Endothelial cell of umbilical vein (primary cell): ENCODE measurements at places on chromosomes 7 and 10.
A peak's percentile ranks its signal among the peaks of the same experiment; 100 is the strongest.

DNA sequence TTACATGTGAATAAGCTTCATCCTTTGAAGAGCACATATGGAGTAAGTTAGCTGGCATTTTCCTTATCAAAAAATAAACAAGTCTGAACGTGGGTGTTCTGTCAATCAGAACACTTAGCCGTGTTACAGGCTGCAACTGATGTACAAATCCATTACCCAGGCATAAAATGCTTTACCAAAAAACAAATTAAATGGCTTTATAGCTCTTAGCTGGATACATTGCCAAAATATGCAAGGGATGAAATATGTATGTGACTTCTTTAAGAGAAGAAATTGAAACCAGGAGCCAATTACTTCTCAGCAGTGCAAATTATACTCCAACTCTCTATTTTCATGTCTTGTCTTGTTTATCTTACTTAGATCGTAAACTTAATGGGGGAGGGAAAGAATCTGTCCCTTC, 214.8 kb downstream of the DGKB start:
- peak; percentile 25 for DNase-seq

GRCh38 chr10:47415520-47416304, 31.6 kb upstream of the ZNF488 start:
- no peak for DNase-seq

GRCh38 chr7:2405201-2405600, 1.8 kb downstream of the CHST12 start:
- DNase-seq, result no peak

DNA sequence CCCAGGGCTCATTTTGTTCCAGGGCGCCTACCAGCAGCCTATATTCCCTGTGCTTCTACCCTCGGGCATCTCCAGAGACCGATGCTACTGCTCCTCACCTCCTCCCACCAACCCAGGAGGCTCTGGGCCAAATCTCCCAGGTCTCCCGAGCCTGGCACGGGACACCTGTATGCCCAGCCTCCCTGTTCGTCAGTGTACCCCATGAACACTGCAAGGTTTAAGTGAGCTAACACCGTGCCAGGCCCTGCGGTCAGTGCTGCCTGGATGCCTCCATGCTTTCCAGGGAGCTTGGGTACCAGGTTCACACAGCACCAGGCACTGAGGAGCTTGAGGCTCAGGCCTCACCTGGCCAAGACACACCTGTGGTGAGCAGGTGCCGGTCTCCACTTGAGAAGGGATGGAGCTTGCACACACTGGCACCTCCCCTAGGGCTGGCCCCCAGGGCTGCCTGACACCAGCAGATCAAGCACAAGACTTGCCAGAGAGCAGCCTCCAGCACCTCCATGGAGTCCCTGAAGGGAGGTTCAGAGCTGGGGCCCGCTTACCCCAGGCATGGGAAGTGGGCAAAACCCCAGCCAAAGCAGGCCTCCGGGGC, 80.3 kb downstream of the FAM53B start:
- no peak for DNase-seq

GRCh38 chr7:150381785-150382122, 2.6 kb downstream of the ZNF775 start:
- no peak for DNase-seq

DNA sequence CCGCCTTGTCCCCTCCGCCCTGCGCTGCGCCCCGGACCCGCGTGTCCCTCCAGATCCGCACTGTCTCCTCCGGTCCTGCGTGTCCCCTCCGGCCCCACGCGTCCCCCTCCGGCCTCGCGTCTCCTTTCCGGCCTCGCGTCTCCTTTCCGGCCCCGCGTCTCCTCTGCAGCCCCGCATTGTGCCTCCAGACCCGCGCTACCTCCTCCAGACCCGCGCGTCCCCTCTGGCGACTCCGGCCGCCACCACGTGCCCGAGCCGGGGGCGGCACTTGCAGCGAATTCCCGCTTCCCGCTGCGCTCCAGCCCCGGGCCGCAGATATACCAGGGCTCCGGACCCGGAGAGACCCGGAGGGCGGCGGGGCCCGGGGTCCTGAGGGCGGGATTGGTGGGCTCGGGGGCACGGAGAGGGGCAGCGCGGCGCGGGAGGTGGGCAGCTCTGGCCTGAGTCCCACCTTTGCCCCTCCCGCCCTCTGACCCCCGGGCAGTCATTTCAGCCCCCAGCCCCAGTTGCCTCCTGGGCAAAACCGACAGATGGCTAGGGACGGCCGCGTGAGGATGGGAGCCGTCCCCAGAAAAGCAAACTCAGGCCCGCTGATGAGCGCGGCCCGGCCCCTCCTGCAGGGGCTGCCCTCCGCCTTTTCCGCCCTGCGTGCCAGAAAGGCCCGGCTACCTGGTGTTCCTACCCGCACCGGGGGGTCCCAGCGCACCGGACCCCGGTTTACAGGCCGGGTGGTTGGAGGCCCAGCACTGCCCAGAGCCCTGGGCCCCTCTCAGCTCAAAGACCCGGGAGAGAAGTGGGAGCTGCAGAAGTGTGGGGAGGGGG, 56.5 kb downstream of the RBM17 start:
- peak; percentile 25 for DNase-seq

GRCh38 chr7:39353615-39354376, 212.4 kb upstream of the YAE1 start:
- peak; percentile 37 for DNase-seq
